Left hindlimb (tissue), 1 donor: ENCODE measurements at places on chromosomes 5 and 9.

DNA sequence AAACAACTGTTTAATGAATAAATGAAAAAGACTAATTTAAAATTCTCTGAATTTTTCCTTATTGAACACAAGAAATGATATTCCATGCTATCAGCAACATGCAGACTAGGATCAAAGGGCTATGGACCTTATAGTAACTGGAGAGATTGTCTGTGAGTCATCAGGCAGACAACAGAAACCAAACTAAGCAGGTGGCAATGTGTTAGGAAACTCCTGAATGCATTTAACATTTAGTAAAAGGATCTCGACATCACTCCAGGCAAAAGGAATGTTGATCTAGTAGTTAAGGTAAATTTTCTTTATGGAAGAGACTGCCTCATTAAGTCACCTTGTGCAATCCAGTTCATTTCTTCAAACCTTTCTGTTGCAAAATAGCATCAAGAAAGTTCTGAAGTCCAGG lies 58.4 kb downstream of the ARL15 start:
- no peak for DNase-seq

DNA sequence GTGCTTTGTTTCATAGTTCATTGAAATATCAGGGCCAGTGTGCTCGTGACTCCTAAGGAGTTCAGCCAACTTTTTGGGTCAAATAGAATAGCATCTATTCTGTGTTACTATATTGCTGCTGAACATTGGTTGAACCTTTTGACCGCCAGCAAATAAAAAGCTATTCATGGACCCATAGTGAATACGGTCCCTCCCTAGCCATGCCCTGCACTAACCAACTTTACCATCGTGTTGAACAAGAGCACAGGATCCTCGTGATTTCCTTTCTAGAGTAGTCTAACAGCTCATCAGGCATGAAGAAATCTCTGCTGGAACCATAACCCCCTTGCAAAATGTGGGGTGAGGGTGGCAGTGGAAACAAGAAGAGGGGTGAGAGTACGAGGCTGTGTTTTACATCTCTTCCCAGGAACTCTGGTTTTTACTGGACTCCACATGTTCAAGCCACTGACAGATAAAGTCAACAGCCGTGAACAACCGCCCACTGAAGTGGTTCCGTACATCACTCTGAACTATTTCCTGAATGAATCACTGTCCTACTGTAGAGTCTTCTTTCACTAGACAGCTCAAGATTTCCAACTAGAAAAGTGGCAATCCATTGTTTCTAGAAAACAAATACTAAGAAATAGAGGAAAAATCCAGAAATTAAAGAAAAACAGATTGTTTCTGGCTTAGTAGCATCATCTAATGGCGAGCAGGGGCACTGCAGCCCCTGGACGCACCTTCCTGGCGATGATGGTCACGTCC lies 70.1 kb upstream of the SPATA31E1 start:
- no peak for DNase-seq

DNA sequence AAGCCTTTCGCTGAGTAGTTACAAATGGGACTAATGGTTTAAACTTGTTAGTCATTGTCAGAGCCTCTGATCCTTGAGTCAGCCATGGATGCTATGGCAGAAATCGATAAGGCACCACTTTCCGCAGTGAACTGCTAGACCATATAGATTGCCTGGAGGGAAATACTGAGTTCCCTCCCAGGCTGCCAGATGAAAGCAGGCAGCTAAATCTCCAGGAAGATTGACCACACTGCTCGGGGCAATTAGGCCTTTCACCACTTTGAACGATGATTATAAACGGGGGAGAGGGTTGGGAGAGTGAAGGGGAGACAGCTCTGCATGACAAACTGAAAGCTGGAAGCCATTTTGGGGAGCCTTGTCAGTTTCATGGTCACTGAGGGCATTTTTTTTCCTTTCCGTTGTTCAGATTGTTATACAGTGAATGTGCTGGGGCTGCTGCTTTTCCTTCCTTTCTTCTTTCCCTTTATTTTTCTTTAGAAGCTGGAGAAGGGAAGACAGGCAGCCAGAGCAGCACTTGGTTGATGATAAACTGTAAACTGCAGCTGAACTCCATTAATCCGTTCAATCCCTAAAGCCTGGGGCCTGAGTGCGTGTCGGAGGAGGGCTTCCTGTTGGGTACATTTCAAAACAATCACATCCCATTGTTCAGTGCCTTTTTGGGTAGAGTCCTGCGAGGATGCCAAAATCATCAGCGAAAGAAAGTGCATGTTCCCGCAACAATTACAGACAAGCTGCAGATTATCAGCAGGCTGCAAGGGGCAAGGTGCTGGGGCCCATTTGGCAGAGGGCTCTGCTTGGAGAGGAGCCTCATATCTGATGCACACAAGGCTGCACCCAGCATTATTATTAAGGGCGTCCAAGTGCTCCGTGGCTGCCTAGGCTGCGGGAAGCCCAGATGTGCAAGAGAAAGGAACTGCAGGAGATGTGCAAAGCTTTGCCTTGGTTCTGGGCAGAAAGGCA lies 308.4 kb downstream of the PSAT1 start:
- DNase-seq = no peak

- no peak for DNase-seq
Measured at GRCh38 chr5:151298063-151298855, 5.3 kb downstream of the SLC36A3 start.

GRCh38 chr5:27158775-27159174 lies 120.4 kb upstream of the CDH9 start:
- no peak for DNase-seq

DNA sequence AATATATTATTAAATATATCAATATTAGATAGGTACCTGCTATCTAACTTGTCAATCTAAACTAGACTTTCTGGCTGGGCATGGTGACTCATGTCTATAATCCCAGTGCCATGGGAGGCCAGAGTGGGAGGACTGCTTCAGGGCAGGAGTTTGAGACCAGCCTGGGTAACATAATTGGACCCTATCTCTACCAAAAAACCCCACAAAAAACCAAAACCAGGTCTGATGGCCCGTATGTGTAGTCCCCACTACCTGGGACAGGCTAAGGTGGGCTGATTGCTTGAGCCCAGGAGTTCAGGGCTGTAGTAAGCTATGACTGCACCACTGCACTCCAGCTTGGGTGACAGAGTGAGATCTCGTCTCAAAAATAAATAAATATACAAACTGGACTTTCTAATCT lies 55.0 kb downstream of the PJA2 start:
- DNase-seq = no peak

DNA sequence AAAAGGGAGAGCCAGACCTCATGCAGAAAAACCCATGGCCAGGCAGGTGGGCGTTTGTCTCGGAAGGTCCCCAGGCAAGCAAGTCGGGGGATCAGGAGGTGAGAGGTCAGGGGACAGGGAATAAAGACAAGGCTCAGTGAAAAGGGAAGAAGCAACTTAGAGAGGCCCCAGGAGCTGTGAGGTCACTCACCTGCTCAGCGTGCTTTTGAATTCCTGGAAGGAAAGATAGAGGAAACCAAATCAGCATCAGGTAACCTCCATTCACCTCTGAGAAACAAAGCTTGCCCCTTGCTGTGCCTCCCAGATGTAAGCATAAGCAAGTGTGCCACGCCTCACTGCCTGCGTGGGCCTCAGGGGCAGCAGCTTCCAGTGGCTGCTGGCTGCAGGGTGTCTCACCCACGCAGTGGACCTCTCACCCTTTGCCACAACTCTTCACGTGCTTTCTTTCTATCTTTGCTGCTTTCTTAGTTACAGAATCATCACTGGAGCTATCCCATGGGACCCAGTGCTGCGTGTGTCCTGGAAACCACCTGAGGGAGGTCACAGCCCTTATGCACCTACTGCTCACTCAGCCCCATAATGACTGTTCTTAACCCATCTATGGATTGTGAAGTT lies 6.0 kb downstream of the TRIM7 start:
- DNase-seq = no peak

DNA sequence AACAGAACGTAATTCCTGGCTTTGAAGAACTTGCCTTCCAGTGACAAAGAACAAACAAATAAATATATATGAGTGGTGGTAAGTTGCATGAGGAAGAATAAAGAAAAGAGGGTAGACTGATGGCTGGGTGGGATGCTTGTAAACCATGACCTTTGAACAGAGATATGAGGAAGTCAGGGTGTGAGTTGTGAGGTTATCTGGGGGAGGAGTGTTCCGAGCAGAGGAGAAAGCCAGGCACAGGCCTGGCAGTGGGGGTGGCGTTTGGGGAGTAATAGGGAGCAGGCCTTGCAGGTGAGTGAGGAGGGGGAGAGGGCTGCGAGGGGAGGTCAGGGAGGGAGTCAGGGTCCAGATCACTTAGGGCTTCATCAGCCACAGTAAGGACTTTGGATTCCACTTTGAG lies 213.4 kb downstream of the PTTG1 start:
- no peak for DNase-seq

DNA sequence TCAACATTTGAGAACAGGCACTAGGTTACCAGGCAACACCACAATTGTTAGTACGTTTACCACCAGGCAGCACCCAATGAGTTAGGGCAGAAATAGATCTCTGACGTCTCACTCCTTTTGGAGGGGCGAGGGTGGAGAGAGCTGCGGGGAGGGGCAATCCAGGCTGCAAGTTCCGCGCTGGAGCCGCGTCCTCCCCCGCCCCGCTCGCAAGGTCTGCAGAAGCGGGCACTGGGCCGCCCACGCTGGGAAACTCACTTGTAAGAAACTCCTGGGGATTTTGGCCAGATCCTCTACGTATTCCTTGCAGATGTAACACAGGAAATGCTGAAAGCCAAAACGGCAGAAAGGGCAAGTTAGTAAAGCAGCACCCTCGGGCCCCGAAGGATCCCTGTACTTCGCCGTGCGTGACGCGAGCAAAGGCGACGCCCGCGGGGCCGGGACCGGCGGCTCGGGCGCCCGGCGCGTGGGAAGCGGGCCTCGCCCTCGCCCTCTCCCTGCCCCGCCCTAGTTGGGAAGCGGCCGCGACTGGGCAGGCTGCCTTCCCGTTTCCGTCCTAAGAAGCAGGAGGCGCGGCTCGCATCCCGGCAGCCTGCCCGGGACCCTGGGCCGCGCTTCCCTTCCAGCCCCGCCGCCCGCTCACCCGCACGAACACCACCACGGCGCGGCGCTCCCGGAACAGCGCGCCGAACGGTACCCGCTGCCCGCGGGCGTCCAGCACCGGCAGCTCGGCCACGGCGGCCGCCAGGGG lies 493 bp downstream of the PRXL2C start:
- peak; percentile 88 for DNase-seq

GRCh38 chr5:87432460-87432859 lies 19.7 kb upstream of the CCNH start:
- DNase-seq = no peak
